ENCODE measurements at places on chromosomes 2 and 18. TPM values are rescaled to one million over a fixed set of nuclear protein-coding genes. Genes with fewer than 3 reads are reported as not detected.

ST6GAL2 gene
- not detected for total RNA-seq

SPP2 gene
- total RNA-seq: not detected

OR6B3 gene
- not detected for total RNA-seq

ST8SIA3 gene
- total RNA-seq: not detected

IL36B gene
- not detected for total RNA-seq

GRCh38 chr2:44246840-44247369 is 28.4 kb upstream of the SLC3A1 start:
- H3K27ac ChIP-seq: no peak overlapping the region
- no peak for DNase-seq
- H3K27me3 ChIP-seq: peaks cover 6% of the 10 kb centered on the region
- H3K4me3 ChIP-seq: no peak overlapping the region
- no peaks in the 10 kb centered on the region for H3K36me3 ChIP-seq

DNA sequence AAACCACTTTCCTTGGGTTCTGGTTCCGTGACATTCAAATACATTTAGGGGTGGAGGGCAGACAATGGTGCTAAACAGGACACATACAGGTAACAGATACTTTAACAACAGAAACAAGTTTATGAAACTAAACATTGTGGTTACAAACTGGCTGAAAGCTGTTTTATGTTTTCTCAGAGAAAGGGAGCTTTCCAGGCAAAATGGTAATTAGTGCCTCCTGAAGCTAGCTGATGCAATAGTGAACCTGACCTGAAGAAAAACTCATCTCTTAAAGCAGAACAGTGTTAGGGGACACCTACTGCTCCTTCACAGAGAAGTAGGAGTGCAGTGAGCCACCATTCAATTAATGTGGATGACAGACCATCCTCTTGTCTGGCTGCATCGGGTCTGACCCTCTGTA is 138.9 kb downstream of the CCDC148 start:
- no peaks in the 10 kb centered on the region for H3K36me3 ChIP-seq
- no peak overlapping the region for H3K4me3 ChIP-seq
- H3K27me3 ChIP-seq: peaks cover 7% of the 10 kb centered on the region
- no peak for DNase-seq
- peaks cover 32% of the 10 kb centered on the region for H3K4me1 ChIP-seq
- no peak overlapping the region for H3K27ac ChIP-seq

DNA sequence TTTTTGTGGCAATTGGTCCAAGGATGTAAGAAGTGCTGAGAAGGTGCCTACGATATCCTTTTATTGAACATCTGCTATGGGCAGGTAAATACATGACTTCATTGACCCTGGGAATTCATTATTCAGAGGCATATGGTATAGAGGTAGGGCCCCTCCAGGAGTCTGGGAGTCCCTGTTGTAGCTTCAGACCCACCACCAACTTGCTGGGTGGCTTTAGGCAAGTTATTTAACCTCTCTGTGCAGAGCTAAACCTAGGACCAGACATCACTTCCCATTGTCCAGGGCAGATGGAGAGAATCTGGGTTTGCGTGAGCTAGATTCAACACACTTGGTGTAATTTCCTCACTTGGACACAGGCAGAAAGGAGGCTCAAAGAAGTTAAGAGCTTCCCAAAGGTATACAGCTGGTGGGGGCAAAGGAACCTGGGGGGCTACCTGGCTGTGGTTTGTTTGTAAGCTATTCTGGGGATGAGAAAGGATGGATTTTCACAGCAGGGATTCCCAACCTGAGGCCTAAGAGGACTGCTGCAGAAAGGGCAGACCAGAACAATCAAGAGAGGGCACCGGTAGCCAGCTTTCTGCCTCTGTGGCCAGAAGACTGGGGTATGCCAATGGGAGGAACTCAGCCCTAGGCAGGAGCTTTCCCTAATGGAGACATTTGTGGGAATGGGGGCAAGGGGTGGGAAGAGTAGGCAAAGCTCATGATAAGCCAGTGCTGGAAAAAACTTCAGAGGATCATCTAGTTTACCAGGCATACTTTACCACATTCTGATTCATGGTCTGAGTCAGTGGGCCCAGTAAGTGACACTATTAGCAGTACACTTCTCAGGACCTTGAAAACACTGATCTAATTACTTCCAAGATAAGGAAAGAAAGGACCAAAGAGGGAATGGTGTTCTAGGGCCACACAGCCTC is 102.7 kb upstream of the SMAD2 start:
- DNase-seq: peak; percentile 51
- H3K27me3 ChIP-seq: peaks cover 15% of the 10 kb centered on the region
- H3K4me1 ChIP-seq: peaks cover 19% of the 10 kb centered on the region
- H3K36me3 ChIP-seq: no peaks in the 10 kb centered on the region
- H3K4me3 ChIP-seq: no peak overlapping the region
- H3K27ac ChIP-seq: no peak overlapping the region

GRCh38 chr2:158391876-158392275 is 64.7 kb downstream of the CCDC148 start:
- no peak for DNase-seq
- no peak overlapping the region for H3K4me3 ChIP-seq
- H3K36me3 ChIP-seq: no peaks in the 10 kb centered on the region
- H3K4me1 ChIP-seq: peaks cover 28% of the 10 kb centered on the region

GRCh38 chr2:188519136-188519535 is 227.5 kb downstream of the GULP1 start:
- peaks cover 41% of the 10 kb centered on the region for H3K4me1 ChIP-seq
- H3K27me3 ChIP-seq: peaks cover 1% of the 10 kb centered on the region
- peak overlapping the region; percentile 38 for H3K4me3 ChIP-seq
- H3K36me3 ChIP-seq: peaks cover 9% of the 10 kb centered on the region
- peak overlapping the region; percentile 61 for H3K27ac ChIP-seq
- peak; percentile 59 for DNase-seq

- 0 out of 2 replicates have a peak, but pooled peaks cover 1% of the 10 kb centered on the region for H3K4me1 ChIP-seq
- no peaks in the 10 kb centered on the region for H3K36me3 ChIP-seq
- no peak for DNase-seq
- peaks cover 10% of the 10 kb centered on the region for H3K27me3 ChIP-seq
- no peak overlapping the region for H3K4me3 ChIP-seq
Observed at GRCh38 chr2:39659765-39660611, 5.7 kb upstream of the TMEM178A start.

- no peak for DNase-seq
- H3K4me3 ChIP-seq: no peak overlapping the region
- peaks cover 3% of the 10 kb centered on the region for H3K36me3 ChIP-seq
- H3K4me1 ChIP-seq: no peaks in the 10 kb centered on the region
- no peak overlapping the region for H3K27ac ChIP-seq
- no peaks in the 10 kb centered on the region for H3K27me3 ChIP-seq
Observed at GRCh38 chr2:241184901-241185300, 3.6 kb upstream of the ANO7 start.

DNA sequence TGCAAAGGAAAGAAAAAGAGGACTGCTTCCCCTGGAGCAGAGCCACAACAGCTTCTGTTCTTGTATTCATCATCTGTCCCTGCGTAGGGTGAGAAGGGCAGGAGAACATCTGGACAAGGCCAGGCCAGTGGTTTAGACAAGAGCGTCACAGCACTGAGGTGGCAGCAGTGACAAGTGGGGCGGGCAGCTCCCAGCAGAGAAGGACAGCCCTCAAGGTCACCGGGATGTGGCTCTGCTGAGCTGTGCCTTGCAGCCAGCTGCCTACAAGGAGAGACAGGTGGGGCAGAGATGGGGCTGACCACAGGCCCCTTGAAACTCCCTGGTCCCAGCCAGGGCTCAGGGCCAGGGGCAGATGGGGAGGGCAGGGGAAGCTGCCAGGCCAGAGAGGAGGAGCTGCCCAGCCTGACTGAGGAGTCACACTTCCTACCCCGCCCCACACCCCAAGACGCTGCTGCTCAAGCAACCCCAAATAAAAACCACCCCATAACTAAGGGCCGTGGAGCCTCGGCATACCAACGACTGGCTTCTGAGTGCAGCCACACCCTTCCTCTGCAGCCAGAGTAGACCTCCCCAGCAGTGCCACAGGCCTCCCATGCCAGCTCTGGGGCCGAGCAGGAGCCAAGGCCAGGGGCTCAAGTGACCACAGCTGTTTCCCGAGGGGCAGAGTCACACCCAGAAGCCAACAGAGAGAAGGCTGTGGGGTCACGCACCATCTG is 5.4 kb downstream of the RAB11FIP5 start:
- H3K4me3 ChIP-seq: peak overlapping the region; percentile 100
- DNase-seq: peak; percentile 51
- no peaks in the 10 kb centered on the region for H3K27me3 ChIP-seq
- H3K4me1 ChIP-seq: peaks cover 84% of the 10 kb centered on the region

DNA sequence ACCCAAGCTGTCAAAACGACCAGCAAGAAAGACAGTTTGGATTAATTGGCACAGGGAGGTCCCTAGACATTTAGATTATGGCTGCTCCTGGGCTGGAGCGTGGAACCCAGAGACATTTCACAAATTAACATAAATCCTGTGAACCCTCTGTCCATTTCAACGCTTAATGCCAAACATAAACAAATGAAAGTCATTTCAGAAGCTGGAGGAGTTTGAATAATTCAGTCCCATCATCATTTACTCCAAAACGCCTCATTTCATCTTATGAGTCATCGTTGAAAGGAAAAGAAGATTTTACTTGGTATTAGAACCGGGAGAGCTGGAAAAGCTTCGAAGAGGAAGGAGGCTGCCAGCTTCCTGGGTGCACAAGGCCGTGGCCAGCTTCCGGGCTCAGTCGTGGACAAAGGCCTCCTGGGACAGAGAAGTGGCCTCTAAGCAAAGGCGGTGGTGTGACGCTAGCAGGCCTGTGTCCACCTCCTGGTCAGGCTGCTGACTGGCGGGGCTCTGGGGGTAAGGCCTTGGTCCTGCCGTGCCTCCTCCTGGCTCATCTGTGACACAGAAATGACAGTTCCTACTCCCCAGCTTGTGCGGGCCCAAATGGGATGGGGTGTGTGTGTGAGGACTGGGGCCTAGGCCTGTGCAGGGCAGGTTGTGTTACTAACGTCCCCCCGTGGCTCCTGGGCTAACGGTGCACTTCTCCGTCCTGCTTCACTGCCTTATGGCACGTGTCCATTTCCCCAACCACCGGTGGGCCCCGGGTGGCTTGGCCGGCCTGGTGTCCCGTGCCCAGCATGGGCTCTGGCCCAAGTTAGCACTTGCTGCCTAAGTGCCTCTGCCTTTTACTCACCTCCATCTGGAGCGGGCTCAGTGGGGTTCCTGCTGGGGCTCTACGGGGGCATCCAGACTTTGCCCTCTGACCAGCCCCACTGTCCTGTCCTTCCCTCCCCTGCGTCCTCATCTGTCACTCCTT is 71.6 kb downstream of the RRM2 start:
- H3K4me3 ChIP-seq: no peak overlapping the region
- DNase-seq: no peak
- peak overlapping the region; percentile 54 for H3K27ac ChIP-seq
- peaks cover 10% of the 10 kb centered on the region for H3K4me1 ChIP-seq
- H3K36me3 ChIP-seq: no peaks in the 10 kb centered on the region
- H3K27me3 ChIP-seq: peaks cover 5% of the 10 kb centered on the region

GRCh38 chr2:225025917-225026571 is 16.2 kb downstream of the DOCK10 start:
- peaks cover 33% of the 10 kb centered on the region for H3K36me3 ChIP-seq
- H3K27ac ChIP-seq: peak overlapping the region; percentile 84
- peak; percentile 74 for DNase-seq
- H3K4me1 ChIP-seq: peaks cover 62% of the 10 kb centered on the region
- H3K27me3 ChIP-seq: peaks cover 4% of the 10 kb centered on the region

All from HFFc6 (cell line).